HFFc6 (cell line): ENCODE measurements at places on chromosomes 12 and 14. TPM values are rescaled to one million over a fixed set of nuclear protein-coding genes. Genes with fewer than 3 reads are reported as not detected.
A peak's percentile ranks its signal among the peaks of the same experiment; 100 is the strongest.

GRCh38 chr14:100654814-100655740 lies 67.9 kb upstream of the BEGAIN start:
- H3K27me3 ChIP-seq, result peaks cover 13% of the 10 kb centered on the region
- H3K4me1 ChIP-seq, result peaks cover 14% of the 10 kb centered on the region
- DNase-seq, result no peak
- H3K27ac ChIP-seq, result no peak overlapping the region

DNA sequence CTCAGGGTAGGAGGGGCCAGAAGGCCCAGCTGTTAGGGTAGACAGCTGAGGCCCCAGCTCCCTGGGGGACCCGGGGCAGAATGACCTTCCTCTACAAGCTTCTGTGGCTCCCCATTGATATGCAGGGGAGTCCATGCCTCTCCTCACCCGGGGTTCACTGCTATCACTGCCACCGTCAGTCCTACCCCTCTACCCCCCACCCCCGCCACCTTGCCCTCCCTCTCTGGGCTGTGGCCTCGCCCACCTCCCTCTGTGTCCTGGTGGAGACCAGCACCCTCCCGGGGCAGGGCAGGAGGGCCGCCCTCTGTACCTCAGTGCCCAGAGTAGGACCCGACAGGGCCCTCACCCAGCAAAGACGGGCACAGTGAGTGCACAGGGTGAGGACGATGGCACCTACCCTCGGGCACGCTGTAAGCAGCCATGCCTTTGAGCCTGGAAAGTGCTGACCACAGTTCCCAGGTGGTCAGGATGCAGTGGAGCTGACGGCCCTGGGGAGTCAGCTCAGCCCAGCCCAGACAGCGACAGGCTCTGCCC lies 88.4 kb upstream of the SFSWAP start:
- no peak overlapping the region for H3K4me3 ChIP-seq
- no peaks in the 10 kb centered on the region for H3K4me1 ChIP-seq
- no peaks in the 10 kb centered on the region for H3K36me3 ChIP-seq
- H3K27ac ChIP-seq, result no peak overlapping the region
- DNase-seq, result no peak
- H3K27me3 ChIP-seq, result peaks cover 14% of the 10 kb centered on the region

GRCh38 chr12:79737875-79738718 lies 47.3 kb upstream of the PAWR start:
- no peaks in the 10 kb centered on the region for H3K27me3 ChIP-seq
- H3K4me3 ChIP-seq, result no peak overlapping the region
- peaks cover 7% of the 10 kb centered on the region; the same call in 1 of the 2 replicates for H3K4me1 ChIP-seq
- peak; percentile 38 for DNase-seq
- H3K27ac ChIP-seq, result no peak overlapping the region
- no peaks in the 10 kb centered on the region for H3K36me3 ChIP-seq

DNA sequence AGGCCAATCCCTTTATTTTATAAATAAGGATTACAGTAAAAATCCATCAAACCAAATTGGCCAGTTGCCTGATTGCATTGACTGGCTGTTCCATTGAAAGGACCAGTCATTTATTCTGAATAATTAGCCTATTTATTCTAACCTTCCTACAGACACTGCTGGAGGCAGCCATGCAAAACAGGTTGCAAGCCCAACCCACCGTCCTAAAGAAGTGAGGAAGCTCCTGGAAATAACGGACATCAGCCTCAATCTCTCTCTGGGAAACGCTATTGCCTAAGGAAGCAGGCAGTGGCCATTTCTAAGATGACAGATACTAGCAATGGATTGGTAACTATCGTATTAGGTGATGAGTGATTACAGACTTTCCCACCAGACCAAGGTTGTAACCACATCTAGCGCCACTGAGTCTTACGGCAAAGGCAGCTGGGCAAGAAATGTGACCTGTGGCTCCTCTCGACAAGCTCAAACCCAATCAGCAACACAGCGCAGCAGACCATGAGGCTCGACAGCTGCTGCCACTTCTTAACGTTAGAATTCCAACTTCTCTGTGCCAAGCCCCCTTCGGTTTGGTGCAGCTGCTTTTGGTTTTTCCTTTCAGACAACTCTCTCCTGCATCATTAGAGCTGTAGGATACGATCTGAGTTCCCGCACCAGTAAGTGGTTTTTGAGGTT lies 134.2 kb downstream of the KCNK10 start:
- DNase-seq, result no peak
- H3K27me3 ChIP-seq, result peaks cover 12% of the 10 kb centered on the region
- H3K4me3 ChIP-seq, result peak overlapping the region; percentile 77
- no peak overlapping the region for H3K27ac ChIP-seq

DNA sequence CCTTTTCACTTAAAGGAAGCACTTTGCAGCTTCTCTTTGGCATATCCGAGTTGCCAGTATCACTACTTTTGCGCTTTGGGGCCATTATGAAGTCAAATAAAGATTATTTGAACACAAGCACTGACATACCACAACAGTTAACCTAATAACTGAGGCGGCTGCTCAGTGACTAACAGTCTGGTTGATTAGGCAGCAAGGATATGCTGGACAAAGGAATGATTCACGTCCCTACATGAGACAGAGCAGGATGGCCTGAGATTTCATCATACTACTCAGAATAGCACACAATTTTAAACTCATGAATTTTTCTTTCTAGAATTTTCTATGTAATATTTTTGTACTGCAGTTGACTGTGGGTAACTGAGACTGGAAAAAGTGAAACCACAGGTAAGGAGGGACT lies 56.9 kb upstream of the E2F7 start:
- DNase-seq, result peak; percentile 94
- peaks cover 39% of the 10 kb centered on the region for H3K4me1 ChIP-seq
- peak overlapping the region; percentile 80 for H3K27ac ChIP-seq
- 0 out of 2 replicates have a peak, but pooled peaks cover 4% of the 10 kb centered on the region for H3K36me3 ChIP-seq
- peak overlapping the region; percentile 69 for H3K4me3 ChIP-seq

DNA sequence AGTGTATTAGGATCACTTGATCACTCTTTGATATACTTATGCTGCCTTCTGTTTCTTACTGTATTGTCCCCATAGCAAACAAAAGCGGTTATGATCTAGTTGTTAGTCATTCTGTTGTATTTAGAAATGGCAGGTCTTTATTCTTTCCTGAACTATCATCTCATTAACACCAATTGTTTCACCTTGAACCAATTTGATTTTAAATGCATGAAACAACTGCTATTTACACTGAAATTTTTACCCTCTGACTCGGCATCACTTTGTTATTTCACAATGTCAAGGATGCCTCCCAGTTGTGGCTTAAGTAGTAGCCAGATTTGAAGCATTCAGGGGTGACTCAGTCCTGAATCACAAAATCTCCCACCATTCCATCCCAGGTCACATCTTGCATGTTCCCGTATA lies 303.5 kb downstream of the EGLN3 start:
- peak overlapping the region; percentile 78; the same call in 1 of the 2 replicates for H3K27ac ChIP-seq
- peaks cover 40% of the 10 kb centered on the region; the same call in 1 of the 2 replicates for H3K4me1 ChIP-seq
- H3K36me3 ChIP-seq, result peaks cover 4% of the 10 kb centered on the region; the same call in 1 of the 2 replicates
- DNase-seq, result peak; percentile 93
- H3K27me3 ChIP-seq, result no peaks in the 10 kb centered on the region

The BMP4 gene
- 4.2 to 15.6 TPM (median 11.1 TPM) in 3 replicates for total RNA-seq

DNA sequence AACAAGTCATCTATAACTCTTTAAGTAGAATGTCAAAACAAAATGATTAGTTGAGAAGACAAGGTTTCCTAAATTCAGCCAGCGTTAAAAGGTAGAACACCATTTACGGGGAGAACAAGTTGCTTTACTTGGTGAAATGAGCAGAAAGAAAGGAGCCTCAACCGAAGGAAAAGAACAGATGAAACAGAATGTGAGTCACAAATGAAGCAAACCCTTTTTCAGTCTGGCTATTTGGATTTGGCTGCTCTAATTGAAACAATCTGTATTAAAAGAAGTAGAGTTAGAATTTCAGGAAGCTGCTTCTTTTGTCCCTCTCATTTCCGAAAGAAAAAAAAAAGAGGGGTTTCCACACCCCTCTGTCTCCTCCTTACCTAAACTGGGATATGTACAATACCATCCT lies 34.6 kb downstream of the CEP128 start:
- DNase-seq, result peak; percentile 13
- H3K4me3 ChIP-seq, result peak overlapping the region; percentile 34; the same call in 1 of the 2 replicates
- no peaks in the 10 kb centered on the region; the same call in 1 of the 2 replicates for H3K36me3 ChIP-seq
- no peaks in the 10 kb centered on the region for H3K27me3 ChIP-seq
- H3K27ac ChIP-seq, result peak overlapping the region; percentile 6; the same call in 1 of the 2 replicates
- peaks cover 21% of the 10 kb centered on the region for H3K4me1 ChIP-seq

DNA sequence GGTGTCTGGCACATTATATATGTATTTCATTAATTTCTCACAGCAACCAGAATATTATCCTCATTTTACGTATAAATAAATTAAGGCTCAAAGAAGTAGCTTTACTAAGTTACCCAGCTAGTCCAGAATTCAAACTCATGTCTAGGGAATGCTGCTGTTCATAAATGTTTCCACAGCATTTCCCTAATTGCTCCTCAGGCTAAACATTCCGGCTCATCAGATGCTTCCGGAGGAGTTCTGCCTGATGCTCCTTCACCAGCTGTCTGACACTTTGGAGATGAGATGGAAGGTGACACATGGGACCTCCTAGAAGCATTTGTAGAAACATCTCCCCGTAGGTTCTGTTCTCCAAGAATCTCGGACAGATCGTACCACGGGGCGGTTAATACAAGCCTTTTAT lies 12.1 kb downstream of the KRT85 start:
- H3K36me3 ChIP-seq, result no peaks in the 10 kb centered on the region
- peak; percentile 15 for DNase-seq
- H3K4me1 ChIP-seq, result peaks cover 10% of the 10 kb centered on the region
- H3K4me3 ChIP-seq, result no peak overlapping the region
- H3K27ac ChIP-seq, result no peak overlapping the region

- no peak for DNase-seq
- H3K27me3 ChIP-seq, result peaks cover 8% of the 10 kb centered on the region
- no peaks in the 10 kb centered on the region for H3K4me1 ChIP-seq
- H3K27ac ChIP-seq, result no peak overlapping the region
Measured at GRCh38 chr14:65906344-65906743, 493.8 kb downstream of the FUT8 start.
